ENCODE measurements at places on chromosomes 13 and 19. TPM values are rescaled to one million over a fixed set of nuclear protein-coding genes. Genes with fewer than 3 reads are reported as not detected.

DNA sequence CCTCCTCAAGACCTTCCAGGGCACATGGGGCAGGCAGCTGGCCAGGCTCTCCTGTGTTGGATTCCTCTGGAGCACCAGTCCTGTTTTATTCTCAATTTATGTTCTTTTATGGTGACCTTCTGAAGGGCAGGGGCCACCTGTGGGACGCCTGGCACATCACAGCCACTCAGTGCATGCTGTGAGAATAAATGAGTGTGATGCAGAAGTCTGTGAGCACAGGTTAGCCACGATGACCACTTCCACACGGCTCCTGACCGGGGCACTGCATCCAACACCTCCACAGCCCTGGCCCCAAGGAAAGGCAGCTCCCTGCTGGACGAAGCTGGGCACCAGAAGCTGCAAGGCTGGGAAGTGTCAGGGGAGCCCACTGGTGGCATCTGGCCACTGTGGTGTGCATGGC lies 122.8 kb downstream of the CRYL1 start:
- DNase-seq: no peak

DNA sequence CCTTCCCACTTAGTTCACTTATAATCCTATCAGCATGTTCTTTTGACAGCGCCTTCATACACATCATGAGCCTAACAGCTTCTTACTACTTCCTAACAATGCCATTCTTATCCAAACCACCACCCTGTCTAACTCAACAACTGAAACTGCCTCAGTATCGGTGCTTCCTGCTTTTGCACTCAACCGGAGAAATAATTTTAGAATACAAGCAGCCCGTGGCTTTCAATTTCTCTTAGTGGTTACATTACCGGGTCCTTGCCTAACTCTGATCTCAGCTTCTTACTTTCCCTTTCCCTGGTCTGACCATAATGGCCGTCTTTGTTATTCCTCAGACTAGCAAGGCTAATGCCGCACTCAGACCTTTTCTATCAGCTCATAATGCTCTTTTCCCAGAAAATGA lies 17.0 kb downstream of the ZFP82 start:
- DNase-seq: no peak

- no peak for DNase-seq
Observed at GRCh38 chr13:20700288-20700687, 3.2 kb upstream of the IL17D start.

DNA sequence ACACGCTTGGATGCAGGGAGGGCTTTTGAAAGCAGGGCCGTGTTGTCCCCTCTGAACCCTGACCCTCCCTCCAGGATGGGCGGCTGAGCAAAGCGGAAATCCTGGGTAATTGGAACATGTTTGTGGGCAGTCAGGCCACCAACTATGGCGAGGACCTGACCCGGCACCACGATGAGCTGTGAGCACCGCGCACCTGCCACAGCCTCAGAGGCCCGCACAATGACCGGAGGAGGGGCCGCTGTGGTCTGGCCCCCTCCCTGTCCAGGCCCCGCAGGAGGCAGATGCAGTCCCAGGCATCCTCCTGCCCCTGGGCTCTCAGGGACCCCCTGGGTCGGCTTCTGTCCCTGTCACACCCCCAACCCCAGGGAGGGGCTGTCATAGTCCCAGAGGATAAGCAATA lies 15.2 kb downstream of the RCN3 start:
- DNase-seq: no peak

DNA sequence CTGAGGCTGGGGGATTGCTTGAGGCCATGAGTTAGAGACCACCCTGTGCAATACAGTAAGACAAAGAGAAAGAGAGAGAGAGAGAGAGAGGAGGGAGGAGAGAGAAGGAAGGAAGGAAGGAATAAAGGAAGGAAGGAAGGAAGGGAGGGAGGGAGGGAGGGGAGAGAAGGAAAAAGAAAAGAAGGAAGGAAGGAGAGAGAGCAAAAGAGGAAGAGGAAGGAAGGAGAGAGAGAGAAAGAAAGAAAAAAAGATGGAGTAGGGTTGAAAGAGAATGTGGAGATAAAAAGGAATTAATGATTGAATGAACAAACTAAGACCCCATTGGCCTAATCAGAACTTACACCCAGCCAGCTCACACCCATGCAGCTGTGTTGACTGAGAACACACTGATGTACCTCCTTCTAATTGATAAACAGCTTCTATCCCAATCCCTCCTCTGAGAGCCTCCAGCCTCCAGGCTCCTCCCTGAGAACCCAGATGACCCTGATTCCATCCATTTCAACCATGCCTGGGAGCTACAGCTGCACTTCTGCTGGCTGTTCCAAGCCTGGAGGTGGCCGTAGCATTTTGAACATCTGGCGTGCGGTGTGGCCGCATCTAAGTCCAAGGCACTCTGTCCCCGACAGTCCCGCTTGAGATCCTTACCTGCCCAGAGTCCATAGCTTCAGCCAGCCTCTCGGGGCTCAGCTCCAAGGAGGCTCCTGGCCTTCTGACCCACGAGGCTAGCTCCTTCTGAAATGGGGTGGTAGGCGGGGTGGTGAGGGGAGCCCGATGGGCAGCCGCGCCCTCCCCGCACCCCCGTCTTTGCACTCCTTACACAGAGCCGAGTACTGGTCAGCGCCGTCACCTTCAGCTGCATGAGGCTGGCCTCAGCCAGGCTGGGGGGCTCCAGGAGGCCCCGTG lies 1.1 kb downstream of the PRODH2 start:
- no peak for DNase-seq

GRCh38 chr19:12841094-12841493 lies 2.8 kb downstream of the MAST1 start:
- no peak for DNase-seq

- DNase-seq: no peak
Observed at GRCh38 chr13:66996503-66996902, 233.6 kb downstream of the PCDH9 start.

DNA sequence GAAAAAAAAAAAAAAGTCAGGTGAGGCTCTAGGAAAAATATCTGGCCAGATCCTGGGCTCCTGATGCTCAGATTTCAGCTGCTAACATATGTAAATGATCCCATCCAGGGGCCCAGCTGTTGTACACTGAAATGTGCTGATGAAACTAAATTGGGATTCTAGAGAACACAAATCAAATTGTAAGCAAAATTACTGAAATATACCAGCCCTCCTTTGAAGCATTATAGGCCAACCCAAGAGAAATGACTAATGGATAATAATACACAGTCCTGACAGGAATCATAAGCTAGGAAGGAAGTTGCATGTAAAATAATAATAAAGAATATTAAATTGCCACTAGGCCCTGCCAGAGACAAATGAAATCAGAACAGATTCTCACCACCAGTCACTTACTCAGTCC lies 17.8 kb downstream of the KCTD12 start:
- no peak for DNase-seq

DNA sequence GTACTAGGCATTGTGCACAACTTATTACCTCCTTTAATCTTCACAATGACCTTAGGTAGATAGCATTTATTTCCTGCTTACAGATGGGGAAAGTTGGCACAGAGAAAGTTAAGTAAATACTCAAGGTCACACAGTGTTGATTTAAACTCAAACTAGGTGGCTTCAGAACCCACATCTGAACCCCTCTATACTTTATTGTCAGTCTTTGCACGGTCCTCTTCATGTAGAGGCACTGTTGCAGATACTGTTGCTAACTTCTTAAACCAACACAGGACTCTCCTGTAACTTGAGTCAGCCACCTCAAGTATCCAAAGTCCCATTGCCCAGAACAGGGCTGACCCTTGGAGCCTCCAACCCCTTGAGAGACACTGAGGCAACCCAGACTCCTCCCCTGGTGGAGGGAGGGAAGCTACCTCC lies 48.8 kb downstream of the FRY start:
- DNase-seq: no peak

GRCh38 chr19:37977992-37978391 lies 71.0 kb downstream of the SIPA1L3 start:
- no peak for DNase-seq

- DNase-seq: peak; percentile 93
Observed at GRCh38 chr19:47272448-47273312, 2.0 kb upstream of the INAFM1 start.

- no peak for DNase-seq
Observed at GRCh38 chr13:44932850-44933251, 56.4 kb downstream of the NUFIP1 start.

DNA sequence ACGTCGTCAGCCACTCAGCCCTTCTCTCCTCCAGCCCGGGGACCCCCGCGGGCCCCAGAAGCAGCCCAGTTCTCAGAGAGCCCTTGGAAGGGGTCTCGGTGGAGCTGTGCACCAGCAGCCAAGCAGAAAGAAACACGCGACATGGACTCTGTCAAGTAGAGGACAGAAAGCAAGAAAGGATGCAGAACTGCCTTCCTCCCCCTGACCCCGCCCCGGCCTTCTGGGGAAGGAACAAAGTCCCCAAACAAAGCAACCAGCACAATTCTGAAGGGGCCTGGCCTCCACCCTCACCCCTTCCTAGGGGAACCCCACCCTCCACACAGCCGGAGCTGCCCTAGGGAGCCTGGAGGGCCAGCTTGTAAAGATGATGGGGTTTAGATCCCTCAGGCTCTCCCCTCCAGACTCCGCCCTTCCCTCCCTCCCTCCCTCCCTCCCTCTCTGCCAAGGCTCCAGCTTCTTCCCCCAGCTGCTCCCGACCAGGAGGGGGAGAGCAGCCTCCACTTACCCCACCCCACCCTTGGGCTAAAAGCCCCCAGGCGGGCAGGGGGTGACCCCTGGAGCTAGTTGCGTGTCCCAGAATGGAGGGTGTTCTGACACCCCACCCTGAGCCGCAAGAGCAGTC lies 7.8 kb downstream of the LYL1 start:
- no peak for DNase-seq

DNA sequence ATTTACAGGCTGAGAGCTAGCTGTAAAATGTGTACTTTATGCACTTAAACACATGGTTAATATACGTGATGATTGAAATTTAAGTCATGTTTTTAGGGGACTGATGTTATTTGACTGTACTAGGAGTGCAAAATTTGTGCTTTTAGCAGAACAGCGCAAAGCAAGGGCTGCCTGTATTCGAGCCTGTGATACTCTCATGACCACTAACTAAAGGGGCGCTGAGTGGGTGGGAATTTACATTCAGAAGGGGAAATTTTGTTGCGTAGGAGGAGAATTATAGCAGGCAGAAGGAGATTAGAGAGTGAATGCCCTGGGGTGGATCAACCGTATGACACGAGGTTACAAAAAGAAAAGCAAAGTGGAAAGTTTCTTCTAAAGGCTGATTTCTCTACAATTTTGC lies 271.8 kb upstream of the HTR2A start:
- DNase-seq: no peak

DNA sequence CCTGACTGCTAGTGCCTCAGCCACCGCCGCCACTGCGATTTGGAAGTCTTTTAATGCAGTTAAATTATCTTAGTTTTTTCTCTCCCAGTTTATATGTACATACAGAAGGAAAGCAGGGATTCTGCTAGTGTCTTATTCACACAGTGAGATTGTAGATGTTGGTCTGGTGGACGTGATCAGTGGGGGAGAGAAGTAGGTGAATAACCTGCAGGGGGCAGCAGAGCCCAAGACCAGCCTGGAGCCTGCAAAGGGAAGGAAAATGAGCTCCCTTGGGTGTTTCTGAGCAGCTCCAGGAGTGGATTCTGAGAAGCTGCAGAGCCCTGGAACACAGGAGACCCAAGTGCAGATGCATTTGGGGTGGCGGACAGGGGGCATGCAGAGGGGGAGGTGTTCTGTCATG lies 26.3 kb downstream of the ZNF844 start:
- peak; percentile 92 for DNase-seq

DNA sequence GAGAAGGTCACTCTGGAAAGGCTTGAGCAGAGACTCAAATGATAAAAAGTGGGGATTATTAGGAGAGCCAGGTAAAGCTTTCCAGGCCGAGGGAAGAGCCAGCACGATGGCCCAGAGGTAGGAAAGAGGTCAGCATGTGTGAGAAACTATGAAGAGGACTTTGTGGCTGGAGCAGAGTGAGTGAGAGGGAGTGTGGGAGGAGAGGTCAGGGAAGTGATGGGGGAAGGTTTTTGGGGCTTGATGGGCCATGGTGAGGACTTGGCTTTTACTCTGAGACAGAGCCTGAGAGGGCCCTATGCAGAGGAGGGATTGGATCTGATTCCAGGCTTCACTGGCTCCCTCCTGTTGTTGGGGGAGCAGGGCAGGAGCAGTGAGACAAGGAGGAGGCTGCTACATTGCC lies 5.3 kb downstream of the CATSPERG start:
- no peak for DNase-seq

DNA sequence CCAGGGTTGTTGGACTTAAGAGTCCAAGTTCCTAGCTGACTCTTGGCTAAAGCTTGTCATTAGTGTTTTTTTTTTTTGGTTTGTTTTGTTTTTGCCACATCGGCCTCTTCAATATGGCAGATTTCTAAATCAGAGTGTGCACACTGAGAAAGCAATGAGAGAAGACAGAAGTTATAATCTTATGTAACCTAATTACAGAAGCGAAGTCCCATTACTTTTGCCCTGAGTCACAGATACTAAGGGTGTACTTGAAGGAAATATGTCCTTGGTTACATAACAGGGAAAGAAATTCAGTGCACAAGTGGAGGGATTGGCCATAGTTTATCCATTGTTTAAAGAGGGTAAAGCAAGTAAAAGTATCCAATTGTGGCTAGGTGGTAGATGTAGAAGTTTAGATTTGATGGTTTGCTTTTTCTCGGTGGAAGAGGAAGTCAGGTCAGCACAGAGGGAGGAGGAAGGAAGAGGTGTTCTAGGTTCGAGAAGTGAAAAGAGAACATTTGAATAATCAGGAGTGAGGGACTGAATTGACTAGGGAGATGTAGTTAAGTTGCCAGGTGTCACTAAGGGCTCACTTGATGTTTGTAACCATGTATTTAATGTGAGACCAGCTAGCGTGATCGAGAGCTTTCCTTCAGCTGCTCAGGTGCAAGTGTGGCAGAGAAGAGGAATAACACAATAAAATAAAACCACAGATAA lies 12.2 kb downstream of the GTF2F2 start:
- DNase-seq: no peak

- DNase-seq: no peak
Observed at GRCh38 chr13:73040968-73041596, 17.7 kb upstream of the KLF5 start.

The KLHL1 gene
- 0.13 TPM for total RNA-seq

The CASP14 gene
- not detected for total RNA-seq

The SYT3 gene
- 0.17 TPM for total RNA-seq

The PSG7 gene
- not detected for total RNA-seq

Data from esophagus muscularis mucosa (tissue), 4 donors.